NCI-H748 treated with DMSO at 0.1 percent for 48 hours (cell line): ENCODE measurements at places on chromosomes 13 and 19.

- no peak for DNase-seq
Measured at GRCh38 chr13:21752501-21752900, 81.6 kb downstream of the FGF9 start.

GRCh38 chr19:52716522-52716921, 18.3 kb downstream of the ZNF611 start:
- no peak for DNase-seq

DNA sequence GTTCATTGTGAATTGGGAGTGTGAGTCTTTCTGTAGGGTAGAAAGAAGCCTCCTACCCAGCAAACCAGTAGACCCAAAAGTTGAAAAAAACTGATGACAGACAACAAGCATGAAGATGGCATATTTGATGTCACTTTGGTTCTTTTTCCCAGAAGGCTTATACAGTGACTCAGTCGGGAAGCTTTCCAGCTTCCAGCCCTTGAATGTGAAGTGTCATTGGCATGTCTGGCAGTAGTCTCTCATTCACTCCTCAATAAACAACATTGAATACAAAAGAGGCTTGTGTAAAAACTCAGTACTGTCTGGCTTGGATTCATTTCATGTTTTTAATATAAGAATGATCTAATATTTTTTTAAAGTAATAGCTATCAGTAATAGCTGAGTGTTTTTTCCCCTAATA, 68.7 kb downstream of the IPO5 start:
- no peak for DNase-seq

- peak; percentile 64 for DNase-seq
Measured at GRCh38 chr19:34963573-34964406, at the start of gene ZNF792. Gene ZNF792, minus strand, starts transcription at chr19:34964229. Its CDS starts 567 bp downstream, at chr19:34963662.

DNA sequence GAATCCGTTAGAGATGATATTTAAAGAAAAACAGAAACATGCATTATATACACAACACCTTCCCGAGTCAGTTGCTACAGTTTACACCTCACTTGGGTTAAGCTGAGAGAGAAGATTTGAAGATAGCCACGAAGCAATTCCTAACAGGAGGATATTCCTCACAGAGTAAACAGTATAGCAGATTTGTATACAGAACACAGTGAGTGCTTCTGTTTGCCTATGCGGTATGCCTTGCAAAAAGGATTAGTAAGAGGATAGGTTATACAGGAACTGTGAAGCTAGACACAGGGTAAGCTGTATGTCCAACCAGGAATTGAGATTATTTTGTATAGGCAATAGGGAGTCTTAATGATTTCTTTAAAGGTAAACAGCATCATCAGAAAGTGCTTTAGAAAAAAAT, 471.8 kb downstream of the LIG4 start:
- DNase-seq = no peak

DNA sequence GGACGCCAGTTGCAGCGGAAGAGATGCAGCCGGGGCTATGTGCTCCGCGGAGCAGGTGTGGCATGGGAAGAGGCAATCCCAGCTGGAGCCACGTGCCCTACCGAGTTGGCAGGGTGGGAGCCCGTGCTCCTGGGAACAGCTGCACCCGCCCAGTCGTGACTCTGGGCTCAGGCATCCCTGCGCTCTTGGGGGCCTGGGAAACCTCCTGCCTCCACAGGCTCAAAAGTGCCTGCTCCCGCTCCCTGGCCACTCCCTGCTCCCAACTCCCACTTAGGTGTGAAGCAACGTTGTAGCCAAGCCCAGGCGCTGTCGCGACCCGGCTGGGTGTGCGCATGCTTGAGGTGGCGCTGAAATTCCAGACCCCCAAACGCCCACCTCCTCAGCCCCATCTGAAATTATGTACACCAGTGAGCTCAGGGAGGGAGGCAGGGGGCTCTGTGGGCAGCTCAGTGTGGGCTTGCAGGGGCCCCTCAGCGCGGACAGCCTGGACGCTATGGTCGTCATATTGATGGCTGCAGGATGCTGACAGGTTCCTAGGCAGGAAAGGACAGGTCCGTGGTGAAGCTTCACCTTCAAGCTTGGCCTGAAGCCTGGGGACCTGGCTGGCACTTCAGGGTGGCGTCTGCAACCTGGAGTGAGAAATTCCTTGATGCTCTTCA, 429.9 kb downstream of the SLITRK1 start:
- no peak for DNase-seq

GRCh38 chr19:52946322-52947310, 16.1 kb downstream of the ZNF816 start:
- no peak for DNase-seq

DNA sequence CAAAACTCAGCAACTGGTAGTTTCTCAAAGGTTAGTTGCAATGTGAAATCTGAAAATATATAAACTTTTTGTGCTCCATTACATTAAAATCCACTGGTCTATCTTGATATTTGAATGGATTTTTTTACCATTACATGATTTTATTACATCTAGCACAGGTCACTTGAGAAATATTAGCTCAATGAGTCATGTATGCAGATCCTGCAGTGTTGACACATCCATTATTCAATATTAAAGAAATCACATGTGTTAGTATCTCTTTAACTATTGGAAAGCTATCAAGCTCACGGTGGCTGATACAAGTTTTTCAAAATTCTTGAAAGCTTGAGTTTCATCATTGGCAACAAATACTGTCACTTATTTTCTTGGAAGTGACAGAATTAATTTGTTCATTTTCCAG, 373.9 kb upstream of the TSHZ3 start:
- DNase-seq = no peak

DNA sequence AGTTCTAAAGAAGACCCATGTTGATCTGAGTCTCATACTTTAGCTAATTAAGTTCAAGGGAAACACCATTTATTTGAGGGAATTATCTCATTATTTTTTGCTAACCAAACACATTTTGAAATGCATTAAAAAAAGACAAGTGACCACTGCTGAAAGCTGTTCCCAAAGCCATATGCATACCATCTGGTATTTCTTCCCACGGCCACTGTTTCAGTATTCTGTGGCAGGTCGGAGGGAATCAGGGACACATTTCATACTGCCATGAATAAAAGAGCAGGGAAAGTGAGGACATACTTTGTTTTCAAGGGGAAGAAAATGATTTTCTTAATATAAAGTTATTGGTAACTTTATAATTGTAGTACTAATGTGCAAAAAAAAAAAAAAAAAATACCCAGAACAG, 401.2 kb downstream of the HS6ST3 start:
- no peak for DNase-seq
